Stimulated activated CD4-positive, alpha-beta T cell treated with anti-CD3 and anti-CD28 coated beads, Interleukin-1b, Interleukin-23, amount 100 ng/mL, for 1 hour (primary cell): ENCODE measurements at places on chromosomes 2 and 18.

DNA sequence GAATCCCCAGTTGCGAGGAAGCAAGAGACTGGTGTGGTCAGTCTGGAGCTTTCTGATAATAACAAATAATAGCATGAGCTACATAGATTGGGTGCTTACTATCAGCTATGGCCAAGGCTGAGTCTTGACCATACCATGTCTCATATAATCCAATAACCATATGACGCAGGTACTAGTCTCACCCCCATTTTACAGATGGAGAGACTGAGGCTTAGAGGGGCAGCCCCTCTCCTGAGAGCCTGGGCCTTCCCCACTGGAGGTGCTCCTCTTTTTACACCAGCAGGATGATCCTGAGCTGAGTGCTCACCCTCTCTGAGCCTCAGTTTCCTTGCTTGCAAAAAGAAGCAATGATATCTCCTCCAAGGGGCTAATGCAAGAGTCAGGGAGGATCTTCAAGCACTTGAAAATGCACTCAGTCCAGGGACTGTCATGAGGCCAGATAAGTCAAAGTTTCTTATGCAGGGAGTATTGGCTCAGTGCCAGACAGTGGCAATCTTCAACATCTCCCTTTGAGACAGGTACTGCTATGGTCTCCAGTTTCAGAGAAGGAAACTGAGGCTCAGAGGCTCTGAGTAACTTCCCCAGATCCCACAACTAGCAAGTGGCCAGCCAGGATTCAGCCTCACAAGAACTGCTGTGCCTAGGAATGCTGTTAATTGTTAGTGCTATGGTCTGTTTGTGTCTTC lies 149.7 kb downstream of the TFCP2L1 start:
- no peak for DNase-seq

DNA sequence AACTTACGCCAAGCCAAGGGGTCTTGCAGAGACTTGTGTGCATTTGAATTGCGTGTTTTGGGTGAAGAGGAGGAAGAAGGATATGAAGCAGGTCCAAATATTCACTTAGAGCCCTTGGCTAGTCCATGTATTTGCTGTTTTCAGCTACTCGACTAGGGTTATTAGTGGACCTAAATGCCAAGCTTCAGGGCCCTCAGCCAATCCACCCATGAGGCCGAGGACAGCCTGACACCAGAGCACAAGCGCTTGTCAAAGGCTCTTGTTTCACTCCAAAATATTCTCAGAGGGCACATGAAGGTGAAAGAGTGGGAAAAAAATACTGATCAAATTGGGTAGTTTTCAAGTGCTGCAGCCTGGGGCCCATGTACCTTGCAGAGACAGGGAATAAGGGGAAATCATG lies 174.8 kb upstream of the ACAA2 start:
- DNase-seq = no peak

GRCh38 chr2:53473236-53473635 lies 294.4 kb upstream of the CHAC2 start:
- no peak for DNase-seq

GRCh38 chr2:64632835-64633819 lies 20.6 kb downstream of the SERTAD2 start:
- no peak for DNase-seq

DNA sequence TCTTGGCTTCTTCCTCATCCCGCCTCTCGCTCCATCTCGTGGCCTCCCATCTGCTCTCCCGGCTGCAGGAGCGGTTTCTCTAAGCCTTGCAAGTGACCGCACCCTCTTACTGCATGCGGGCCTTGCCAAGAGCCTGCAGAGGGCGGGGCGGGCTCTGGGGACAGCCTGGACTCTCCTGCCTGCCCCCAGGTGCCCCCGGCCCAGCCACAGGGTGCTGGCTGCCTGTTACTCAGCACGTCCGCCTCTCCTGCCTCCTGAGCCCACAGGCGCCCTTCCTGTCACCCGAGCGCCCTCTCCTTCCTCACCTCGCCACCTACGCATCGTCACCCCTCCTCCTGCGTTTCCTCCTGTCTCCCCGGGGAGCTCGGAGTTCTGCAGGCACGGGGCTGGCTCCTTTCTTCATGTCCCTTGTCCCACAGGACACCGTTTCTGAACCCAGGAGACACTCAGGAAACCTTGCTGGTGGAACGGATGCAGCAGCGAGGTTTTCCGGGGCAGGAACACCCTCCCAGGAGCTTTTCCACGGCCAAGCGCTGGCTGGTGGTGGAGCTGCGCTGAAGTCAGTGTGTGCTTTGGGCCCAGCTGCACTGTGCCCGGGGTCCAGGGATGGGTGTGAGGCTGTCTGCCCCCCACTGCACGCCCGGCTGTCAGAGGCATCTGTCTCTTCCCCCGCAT lies 28.5 kb downstream of the HPCAL1 start:
- peak; percentile 47 for DNase-seq

DNA sequence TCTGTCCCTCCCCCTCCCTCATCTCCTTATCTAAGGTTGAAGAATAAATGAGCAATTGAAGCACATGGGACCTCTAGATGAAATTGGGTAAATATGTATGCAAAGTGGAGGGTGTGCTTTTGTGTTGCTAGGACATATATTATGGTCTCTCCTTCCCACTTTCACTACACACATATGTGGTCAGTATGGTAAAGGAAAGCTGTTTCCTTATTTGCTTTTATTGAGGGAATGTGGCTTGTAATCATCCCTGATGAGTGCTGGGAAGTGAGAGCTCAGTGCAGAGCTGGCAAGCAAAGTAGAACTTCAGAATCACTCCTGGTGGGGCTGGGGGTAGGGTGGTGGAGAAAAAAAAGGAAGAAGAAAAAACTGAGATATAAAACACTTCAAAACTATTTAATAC lies 189.9 kb upstream of the ATP5MC3 start:
- DNase-seq = no peak

DNA sequence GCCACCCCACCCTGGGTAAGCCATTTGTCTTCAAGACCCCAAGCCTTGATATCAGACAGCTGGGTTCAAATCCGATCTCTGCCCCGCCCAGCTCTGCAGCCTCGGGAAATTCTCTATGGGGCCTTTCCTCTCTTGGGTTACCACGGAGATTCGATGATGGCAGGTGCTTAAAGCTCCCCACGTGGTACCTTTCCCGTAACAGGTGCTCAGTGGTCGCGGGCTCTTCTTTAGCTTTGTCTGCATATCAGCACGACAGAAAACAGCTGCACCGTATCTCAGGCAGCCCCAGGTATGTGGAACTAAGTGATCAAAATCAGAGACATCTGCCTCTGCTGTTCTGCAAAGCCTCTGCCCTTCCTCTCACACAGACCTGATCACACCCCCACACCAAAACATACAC lies 37.4 kb downstream of the TTC32 start:
- no peak for DNase-seq

DNA sequence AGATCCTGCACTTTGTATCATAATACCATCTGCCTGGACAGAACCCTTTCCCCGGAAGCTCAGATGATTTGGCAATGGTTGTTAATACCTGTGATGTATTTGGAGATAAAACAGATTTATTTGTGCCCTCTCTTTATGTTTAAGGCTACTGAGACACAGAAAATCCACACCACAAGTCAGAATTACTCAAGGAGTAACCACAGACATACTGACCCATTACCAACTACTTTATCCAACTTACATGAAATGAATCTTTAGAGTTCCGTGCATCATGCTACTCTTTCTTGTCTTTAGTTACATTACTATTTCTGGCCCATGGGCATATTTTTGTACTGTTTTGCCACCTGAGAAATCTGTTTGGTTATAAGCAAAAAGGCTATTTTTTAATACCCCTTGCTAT lies 384.0 kb downstream of the STK39 start:
- DNase-seq = no peak

GRCh38 chr18:34909637-34910364 lies 131.4 kb upstream of the MAPRE2 start:
- DNase-seq = no peak

- DNase-seq = no peak
Measured at GRCh38 chr2:129187343-129187742, 792.1 kb upstream of the RAB6C start.

- no peak for DNase-seq
Measured at GRCh38 chr18:12046046-12046750, 47.4 kb upstream of the ANKRD62 start.

GRCh38 chr2:42513252-42513918 lies 19.6 kb upstream of the KCNG3 start:
- DNase-seq = no peak
